Hematopoietic multipotent progenitor cell treated with erythropoietin and hydrocortisone succinate and interleukin-3 and kit ligand, for 4 days (in vitro differentiated cells): ENCODE measurements at places on chromosomes 4 and X.
A peak's percentile ranks its signal among the peaks of the same experiment; 100 is the strongest.

DNA sequence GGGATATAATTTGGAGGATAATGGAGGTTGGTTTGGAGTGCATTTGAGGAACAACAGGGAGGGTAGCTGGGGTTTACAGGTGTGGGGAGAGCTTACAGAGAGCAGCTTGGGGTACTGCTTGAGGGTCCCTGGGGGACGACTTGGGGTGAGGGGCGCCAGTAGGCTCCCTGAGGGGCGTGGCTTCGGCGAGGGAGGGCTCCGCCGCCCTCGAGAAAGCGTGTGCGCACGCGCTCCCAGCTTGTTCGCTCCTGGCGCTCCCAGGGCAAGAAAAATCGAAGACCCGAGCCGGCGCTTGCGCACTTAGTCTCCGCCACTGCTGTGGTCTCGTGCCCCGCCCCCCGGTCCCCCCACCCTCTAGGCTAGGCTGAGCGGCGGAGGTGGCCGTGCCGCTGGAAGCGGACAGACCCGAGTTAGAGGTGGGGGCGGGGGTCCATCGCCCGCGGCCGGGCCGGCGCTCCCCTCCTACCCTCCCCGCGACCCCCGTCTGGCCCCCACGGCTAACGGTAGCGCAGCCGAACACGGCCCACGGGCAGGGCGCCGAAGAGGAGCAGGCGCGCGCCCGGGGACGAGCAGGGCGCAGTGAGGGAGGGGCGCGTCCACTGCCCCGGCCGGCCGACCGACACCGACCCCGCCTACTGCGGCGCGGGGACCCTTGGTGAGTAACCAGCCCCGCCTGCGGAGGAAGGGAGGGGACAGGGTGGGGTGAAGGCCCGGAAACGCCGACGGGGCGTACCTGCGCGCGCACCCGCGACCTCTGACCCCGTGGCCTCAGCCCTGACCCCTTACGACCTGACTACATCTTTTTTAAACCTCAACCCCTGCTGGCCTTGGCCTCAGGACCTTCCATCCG, 5.4 kb upstream of the CCDC120 start:
- peak; percentile 81 for DNase-seq

DNA sequence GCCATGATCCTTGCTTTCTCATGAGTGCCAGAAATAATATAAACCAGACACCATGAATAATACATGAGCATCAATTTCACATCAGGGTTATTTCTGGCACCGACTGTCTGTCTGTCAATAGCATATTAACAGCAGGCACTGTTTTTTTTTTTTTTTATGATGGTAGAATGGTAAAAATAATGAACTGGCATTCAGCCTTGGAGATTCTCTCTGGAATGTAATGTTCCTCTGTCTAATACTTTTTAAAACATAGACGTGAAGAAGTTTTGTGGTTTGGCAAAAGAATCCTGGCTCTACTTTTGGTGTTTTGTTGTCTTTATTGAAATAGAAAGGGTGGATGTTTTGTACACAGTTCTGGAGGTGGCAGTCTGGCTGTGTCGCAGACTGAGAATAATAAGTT, 874.6 kb upstream of the PRKX start:
- DNase-seq = no peak

DNA sequence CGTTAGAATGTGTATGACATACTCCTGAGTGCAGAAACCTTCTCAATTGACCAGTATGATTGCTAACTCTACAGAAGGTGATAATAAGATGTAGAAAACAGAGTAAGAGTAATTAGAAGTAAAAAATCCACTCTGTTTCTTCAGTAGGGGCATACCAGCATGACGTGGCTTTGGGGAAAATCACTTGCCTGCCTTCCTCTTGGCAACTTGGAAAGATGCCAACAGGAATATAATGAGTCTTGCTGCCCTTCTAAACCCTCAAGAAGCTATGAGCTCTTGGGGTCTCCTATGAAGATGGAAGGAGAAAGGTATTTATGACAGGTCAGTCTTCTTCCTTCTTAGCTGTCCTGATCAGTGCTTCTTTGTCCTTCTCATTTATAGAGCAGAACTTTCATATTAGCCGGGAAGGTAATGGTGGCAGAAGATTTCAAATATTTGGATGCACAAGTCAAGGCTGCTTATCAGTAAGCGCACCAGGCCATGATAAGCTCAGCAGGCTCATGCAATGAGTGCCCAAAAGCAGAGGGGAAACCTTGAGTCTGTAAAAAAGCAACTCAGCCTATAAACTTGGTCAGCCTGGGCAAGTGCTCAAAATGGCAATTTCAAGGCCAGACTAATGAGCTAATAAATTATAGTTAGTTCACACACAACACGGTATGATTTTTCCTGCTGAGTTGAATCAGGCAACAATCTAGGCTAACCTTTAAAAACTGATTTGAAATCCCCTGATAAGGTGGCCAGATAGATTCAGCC, 69.7 kb upstream of the PPARGC1A start:
- DNase-seq = no peak

DNA sequence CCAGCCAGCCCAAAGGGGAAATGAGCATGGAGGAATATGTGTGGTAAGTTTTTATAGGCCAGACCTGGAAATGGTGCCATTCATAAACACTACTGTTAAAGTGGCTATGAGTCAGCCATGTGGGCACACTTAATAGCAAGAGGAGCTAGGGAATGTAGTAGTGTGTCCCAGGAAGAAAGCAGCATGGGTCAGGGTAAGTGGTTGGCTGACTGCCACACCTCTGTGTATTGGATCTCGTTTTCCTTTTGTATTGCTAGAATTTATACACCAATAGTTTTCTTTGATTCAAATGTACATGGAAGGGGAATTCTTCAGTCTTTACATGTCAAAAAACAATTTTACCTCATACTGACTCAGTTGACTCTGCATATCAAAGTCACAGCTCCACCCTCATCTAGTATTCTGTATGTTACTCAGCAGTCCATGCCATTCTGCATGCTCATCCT, 22.9 kb upstream of the SGMS2 start:
- no peak for DNase-seq

DNA sequence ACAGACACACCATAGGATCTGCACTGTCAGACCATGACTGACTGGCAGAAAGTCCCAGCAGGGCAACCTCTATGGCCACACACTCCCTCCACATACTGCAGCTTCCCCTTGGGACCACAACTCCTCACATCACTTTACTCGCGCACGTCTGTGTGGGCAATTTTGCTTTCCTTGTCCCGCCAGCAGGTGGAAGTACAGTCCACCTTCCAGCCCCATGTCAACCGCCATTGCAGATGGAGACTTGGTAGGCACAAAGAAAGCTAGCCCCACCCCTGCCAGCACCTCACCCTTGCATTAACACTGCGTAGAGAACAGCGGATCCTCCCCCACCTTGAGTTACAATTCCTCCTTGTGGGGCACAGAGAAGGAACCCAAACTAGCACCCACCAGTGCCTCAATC, 74.4 kb upstream of the NAP1L2 start:
- DNase-seq = peak; percentile 1

GRCh38 chr4:71240094-71240493, 98.7 kb upstream of the SLC4A4 start:
- no peak for DNase-seq

DNA sequence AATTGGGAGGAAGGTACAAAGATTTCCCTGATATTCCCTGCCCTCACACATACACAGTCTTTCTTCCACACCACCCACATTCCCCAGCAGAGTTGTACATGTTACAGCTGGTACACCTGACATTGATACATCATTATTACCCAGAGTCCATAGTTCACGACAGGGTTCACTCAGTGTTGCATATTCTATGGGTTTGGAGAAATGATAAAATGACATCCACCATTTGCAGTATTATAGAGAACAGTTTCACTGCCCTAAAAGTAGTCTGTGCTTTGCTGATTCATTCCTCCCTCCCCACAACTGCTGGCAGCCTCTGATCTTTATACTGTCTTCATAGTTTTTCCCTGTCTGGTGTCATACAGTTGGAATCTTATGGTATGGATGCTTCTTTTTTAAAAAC, 15.0 kb downstream of the AGA start:
- no peak for DNase-seq

- DNase-seq = no peak
Measured at GRCh38 chr4:35520059-35520458, 724.3 kb downstream of the ARAP2 start.

DNA sequence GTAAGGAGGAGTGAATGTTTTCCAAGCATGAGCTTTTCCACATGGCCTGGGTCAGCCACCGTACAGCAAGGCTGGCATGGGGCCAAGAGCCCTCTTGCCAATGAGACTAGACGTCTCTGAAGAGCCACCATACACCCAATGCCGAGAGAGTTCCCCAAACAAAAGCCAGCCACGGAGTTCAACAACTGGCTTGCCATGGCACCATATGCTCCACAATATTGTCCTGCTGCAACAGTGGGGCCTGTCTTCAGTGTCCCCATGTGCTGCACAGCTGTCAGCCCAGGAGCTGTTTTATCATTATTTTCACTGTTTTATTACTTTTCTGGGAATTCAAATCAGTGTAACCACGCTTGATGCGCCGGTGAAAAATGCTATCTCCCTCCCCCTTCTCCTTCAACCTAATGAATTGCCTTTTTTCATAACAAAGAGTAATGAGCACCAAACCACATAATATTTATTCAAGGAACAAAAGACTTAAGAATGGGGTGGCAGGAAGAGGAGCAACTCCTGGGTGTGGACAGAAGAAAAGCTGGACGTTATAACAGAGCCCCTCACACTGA, 18.4 kb downstream of the MAML3 start:
- no peak for DNase-seq

- DNase-seq = peak; percentile 77
Measured at GRCh38 chrX:103831342-103831802, 685 bp downstream of the RAB9B start.

DNA sequence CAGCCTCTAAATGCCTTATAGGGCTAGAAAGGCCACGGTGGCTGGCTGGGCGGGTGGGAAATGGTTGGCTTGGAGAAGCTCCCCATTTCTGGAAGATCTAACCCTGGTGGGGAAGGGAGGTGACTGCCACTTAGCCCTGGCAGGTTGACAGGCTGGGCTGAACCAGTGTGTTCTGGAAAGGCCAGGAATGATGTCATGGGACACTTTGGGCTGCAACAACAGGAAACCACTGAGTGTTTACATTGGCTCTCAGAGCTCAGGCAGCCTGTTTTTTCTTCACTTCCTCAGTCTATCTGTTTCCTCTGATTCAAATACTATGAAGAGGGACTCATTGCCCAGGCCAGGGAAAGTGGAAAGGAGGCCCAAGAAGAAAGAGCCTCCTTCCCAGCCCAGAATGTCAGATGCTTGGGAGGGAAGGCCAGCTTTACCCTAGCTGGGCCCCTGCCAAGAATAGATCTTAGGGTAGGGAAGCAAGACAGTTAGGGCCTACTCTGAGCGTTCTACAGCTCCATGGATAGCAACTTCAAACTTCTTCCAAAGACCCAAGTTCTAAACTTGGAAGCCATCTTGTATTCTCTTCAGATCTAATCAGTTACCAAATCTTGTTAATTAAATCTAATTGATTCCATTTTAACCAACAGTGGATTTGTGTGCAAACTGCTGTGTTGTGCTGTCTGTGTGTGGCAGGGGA, 65.8 kb upstream of the MSN start:
- peak; percentile 59 for DNase-seq

DNA sequence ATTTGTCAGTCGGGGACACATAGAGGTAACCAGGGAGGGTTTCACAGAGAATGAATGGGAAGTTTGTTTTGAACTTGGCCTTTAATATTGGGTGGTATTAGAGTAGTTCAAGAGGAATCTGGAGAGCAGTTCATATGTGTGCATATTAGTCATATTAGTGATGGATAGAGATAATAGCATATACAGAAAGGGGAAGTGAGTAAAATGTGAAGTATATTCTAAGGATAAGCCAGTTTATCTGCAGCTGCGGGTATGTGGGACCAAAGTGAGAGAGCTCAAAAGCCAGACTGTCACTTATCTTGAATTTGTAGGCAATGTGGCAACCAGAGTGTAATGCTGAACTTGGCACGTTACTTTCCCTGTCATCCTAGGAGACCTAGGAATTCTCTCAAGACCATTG, 169.9 kb downstream of the AFF2 start:
- DNase-seq = peak; percentile 67

DNA sequence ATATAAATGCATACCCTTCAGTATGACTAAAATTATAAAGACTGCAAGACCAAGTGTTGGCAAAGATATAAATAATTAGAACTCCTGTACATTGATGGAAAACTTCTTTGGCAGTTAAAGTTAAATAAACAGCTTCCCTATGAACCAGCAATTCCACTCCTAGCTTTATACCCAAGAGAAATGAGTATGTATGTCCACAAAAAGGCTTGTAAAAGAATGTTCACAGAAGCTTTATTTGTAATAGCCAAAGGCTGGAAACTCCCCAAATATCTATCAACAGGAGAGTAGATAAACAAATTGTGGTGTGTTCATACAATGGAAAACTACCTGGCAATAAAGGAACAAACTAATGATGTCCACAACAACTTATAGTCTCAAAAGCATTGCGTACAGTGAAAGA, 184.8 kb downstream of the AMELX start:
- DNase-seq = no peak

DNA sequence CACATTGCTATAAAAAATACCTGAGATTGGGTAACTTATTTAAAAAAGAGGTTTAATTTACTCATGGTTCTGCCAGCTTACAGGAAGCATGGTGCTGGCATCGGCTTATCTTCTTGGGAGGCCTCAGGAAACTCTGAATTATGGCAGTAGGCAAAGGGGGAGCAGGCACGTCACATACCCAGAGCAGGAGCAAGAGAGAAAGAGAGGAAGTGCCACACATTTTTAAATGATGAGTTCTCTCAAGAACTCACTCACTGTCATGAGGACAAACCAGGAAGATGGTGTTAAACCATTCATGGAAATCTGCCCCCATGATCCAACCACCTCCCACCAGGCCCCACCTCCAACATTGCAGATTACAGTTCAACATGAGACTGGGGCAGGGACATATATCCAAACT, 10.0 kb upstream of the AFF1 start:
- peak; percentile 54 for DNase-seq

GRCh38 chr4:32574803-32575202, 1854.6 kb downstream of the PCDH7 start:
- DNase-seq = peak; percentile 1

GRCh38 chr4:15920723-15921591, 17.6 kb downstream of the FGFBP1 start:
- DNase-seq = no peak

GRCh38 chr4:122334828-122335227, 44.0 kb upstream of the ADAD1 start:
- DNase-seq = peak; percentile 12

DNA sequence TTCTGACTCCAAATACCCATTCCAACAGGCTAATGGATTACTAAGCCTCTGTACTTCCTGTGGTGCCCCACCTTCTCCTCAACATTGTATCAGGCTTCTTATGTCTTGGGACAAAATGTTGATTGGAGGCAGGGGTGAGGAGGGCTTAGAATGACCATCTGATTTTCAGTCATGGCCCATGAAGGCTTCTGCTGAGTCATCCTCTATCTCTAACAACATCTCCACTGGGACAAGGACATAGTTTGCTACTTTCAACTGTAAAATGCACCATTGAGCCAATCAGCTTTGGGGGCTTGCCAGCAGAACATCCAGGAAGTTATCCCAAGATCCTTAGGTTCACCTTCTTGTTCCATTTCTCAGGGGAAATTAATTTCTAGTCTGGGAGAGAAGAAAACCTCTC, 29.5 kb downstream of the MAGEB17 start:
- peak; percentile 3 for DNase-seq

DNA sequence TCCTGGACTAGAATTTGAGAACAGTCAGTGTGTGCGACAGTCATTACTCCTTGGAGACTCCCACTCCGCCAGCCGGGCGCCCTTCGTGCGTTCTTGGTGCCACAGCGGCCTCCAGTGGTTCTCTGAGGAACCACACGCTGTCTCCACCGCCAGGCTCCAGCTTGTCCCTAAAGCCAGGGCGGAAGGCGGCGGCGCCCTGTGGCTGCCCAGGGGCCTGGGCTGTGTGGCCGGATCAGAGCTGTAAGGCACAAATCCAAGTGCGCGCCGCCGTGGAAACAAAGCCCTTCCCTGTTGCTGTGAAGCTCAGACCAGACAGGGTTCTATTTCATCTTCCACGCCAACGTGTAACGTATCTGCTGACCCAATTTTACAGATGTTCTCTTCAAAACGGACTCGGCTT, 34.2 kb downstream of the IDS start:
- peak; percentile 85 for DNase-seq
